ENCODE measurements at places on chromosomes 6 and 20. TPM values are rescaled to one million over a fixed set of nuclear protein-coding genes. Genes with fewer than 3 reads are reported as not detected.

The FNDC1 gene
- total RNA-seq = 0.23 TPM

The TRIM10 gene
- total RNA-seq = not detected

The EYA2 gene
- 1.9 TPM for total RNA-seq

The HFE gene
- 12.1 TPM for total RNA-seq

The GSTA3 gene
- not detected for total RNA-seq

The KCNS1 gene
- not detected for total RNA-seq

DNA sequence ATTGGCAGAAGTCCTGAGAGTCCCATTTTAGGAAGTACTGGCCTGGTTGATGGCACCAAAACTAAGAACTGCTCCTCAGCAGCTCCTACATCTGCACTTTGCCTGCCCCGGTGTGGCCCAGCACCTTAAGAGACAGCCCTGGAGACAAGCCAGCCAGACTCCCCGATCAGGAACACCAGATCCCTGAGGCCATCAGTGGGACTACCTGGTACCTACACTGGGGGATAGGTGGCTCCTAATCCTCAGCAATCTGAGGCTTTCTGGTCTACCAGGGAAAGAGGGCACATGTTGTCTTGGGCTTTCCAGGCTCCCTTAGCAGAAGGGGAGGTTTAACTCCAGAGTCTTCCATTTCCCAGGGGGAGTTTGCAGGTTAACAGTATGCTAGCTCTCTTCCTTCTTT is at the start of gene WFDC6:
Gene WFDC6 (minus strand): TSS at position 101 of the 400 bp plus-strand sequence. CDS start 75 bp downstream, at position 26.
- no peak within 1 kb of the TSS for H3K4me3 ChIP-seq
- no peaks in the 10 kb centered on the region for H3K4me1 ChIP-seq
- DNase-seq = no peak

DNA sequence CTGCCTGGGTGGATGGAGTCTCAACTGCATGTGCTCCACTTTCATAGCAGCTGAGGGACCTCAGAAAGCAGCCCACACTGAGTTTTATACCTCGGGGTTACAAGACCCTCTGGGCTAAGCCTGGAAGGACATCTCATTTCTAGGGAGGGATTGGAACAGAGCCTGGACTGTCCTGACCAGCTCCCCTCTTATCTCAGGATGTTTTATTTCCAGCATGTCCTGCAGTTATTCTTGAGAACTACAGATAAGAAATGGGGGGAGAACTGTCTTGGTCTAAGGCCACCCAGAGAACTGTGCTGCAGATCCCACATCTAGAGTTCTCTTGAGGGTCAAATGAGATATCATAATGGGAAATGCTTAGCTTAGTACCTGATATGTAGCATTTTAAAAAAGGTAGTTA is 97.3 kb upstream of the CHD6 start:
- H3K27me3 ChIP-seq = peaks cover 5% of the 10 kb centered on the region
- H3K27ac ChIP-seq = no peak overlapping the region
- no peaks in the 10 kb centered on the region for H3K36me3 ChIP-seq
- no peak overlapping the region for H3K4me3 ChIP-seq
- no peak for DNase-seq
- no peaks in the 10 kb centered on the region for H3K4me1 ChIP-seq

- DNase-seq = no peak
- no peak overlapping the region for H3K27ac ChIP-seq
- no peak overlapping the region for H3K4me3 ChIP-seq
Observed at GRCh38 chr20:45157962-45158361, 16.7 kb upstream of the PI3 start.

DNA sequence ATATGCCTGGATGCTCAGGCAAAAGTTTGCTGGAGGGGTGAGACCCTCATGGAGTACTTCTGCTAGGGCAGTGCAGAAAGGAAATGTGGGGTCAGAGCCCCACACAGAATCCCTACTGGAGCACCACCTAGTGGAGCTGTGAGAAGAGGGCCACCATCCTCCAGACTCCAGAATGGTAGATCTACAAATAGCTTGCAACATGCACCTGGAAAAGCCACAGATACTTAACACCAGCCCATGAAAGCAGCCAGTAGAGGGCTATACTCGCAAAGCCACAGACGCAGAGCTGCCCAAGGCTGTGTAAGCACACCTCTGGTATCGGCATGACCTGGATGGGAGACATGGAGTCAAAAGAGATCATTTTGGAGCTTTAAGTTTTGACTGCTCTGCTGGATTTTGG is 60.7 kb upstream of the GJE1 start:
- H3K27ac ChIP-seq = no peak overlapping the region
- DNase-seq = no peak
- H3K27me3 ChIP-seq = no peaks in the 10 kb centered on the region
- H3K36me3 ChIP-seq = no peaks in the 10 kb centered on the region
